ENCODE measurements at places on chromosomes 3 and 15. TPM values are rescaled to one million over a fixed set of nuclear protein-coding genes. Genes with fewer than 3 reads are reported as not detected.

CLDN16 gene
- 0.69 TPM for total RNA-seq

SLC28A1 gene
- not detected for total RNA-seq

DNAH1 gene
- 5.4 TPM for total RNA-seq

MANF gene
- 32.2 TPM for total RNA-seq
